Right renal cortex interstitium (tissue), 3 donors: ENCODE measurements at places on chromosomes 1 and 21.

- no peak for DNase-seq
Observed at GRCh38 chr1:167237000-167237399, 16.3 kb downstream of the POU2F1 start.

DNA sequence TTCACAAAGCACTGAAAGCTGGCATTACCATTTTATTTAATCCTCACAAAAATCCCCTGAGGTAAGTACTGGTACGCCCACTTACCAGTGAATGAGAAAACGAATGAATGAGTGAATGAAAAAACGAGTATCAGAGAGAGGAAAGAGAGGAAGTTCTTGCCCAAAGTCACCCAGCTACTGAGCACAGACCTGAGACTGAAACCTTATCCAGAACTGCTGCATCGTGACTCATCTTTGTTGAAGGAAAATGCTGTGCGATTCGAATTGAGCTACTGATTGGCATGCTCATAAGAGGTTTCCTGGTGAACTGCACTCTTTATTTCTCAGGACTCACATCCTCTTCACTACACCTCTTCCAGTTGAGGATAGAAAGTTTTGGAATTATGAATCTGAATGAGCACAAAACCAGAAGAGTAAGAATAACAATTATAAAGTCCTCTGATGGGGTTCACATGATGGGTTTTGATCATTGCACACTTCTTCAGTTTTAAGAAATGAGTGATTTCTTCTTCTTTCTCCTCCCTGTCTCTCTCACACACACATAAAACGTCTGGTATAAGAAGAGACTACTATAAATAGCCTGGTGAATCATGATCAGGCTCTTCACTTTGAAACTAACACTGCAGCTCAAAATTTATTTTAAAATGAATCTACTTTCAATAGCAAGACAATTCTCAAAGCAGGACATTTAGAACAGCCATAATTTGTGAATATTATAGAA lies 32.1 kb downstream of the IL12RB2 start:
- DNase-seq: no peak

DNA sequence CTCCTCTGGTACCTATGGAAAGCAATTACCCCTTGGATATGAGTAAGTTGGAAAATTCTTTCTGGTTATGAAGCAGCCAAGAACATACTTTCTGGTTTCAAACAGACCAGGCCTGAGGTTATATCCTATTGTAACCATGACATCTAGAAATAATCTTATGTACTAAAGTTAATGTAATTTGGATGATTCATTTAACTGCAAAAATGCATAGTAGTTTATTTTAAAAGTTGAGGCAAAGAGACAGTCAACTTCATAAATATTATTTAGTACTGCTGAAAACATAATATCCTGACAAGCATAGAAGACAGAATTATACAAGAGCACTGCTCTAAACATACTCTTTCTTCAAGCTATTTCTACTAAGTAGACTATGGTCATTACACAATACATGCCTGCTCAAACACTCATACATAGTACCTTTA lies 25.5 kb downstream of the ODF2L start:
- DNase-seq: no peak

DNA sequence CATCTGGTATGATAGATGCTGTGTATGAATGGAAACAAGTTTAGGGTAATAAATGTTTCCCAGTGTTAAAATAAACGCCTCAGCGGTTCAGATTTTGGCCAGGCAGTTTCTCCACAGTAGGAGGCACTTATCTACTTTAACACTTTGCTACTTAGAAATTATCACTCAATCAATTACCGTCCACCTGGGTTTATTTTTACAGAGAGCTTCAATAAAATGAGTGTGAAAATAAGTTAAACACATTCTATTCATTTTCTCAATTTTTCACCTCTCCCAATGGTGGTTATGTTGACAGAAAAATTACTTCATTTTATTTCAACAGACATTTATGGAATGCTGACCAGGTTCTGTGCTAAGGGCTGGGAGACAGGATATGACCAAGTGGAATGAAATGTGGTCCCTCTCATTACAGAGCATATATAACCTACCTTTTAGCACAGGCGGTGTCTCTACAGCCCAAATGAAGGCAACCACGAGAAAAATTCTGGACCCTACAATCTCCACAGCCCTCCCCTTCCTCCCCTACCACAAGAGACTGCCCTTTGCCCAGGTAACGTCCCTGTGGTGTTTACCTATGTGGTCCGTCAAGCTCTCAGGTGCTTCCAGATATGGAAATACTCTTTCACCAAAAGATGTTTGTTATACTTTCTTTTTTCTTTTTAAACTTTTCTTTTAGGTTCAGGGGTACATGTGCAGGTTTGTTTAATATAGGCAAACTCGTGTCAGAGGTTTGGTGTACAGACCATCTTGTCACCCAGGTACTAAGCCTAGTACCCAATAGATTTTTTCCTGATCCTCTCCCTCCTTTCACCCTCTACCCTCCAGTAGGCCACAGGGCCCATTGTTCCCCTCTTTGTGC lies 105.5 kb downstream of the HLCS start:
- no peak for DNase-seq

DNA sequence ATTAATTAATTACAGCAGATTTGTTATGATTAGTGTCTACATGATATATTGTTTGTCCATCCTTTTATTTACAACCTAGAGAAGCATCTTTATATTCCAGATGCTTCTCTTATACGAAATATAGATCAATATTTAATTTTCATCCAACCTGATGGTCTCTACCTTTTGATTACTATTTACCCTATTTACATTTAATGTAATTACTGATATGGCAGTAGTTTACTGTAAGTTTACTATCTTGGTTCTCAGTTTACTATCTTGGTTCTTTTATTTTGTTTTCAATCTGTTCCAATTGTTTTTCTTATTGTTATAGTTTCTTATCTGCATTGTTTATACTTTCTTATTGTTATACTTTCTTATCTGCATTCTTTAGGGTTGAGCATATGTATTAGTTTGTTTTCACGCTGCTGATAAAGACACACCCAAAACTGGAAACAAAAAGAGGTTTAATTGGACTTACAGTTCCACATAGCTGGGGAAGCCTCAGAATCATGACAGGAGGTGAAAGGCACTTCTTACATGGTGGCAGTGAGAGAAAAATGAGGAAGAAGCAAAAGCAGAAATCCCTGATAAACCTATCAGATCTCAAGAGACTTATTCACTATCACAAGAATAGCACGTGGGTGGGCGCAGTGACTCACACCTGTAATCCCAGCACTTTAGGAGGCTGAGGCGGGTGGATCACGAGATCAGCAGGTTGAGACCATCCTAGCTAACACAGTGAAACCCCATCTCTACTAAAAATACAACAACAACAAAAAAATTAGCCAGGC lies 28.9 kb downstream of the FAF1 start:
- DNase-seq: no peak

GRCh38 chr1:33257772-33258712 lies 1.8 kb downstream of the ZNF362 start:
- no peak for DNase-seq
